GM23248 (cell line): ENCODE measurements at places on chromosomes 2 and 18. TPM values are rescaled to one million over a fixed set of nuclear protein-coding genes. Genes with fewer than 3 reads are reported as not detected.

DNA sequence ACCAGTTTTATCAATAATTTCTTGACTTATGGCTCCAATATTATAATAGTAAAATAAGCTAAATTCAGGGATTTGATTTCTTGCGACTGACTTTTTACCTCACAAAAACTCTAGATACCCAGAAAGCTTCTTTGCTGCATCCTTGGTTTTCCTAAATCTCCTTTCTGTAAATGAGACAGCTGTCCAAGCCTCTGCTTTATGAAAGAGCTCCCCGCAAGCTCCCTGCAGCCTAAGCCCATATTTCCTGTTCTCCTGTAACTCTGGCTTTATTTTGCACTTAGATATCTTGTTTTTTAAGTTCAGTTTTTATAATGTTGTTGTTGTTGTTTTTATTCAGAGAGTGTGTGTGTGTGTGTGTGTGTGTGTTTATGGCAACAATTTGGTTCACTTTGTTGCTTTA lies 361.7 kb upstream of the PKDCC start:
- no peak for DNase-seq

DNA sequence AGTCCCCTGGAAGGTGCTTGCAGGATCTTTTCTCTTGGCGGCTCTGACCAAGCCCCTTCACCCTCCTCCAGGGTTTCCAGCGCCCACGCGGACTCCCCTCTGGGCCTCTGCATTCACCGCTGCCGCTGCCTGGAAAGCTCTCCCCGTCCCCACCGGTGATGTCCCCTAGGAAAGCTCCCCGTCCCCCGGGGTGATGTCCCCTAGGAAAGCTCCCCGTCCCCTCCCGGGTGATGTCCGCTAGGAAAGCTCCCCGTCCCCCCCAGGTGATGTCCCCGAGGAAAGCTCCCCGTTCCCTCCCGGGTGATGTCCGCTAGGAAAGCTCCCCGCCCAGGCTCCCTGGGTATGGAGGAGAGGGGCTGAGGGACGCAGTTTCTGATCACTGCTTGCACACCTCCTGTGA lies 27.9 kb downstream of the ZAP70 start:
- DNase-seq = no peak

DNA sequence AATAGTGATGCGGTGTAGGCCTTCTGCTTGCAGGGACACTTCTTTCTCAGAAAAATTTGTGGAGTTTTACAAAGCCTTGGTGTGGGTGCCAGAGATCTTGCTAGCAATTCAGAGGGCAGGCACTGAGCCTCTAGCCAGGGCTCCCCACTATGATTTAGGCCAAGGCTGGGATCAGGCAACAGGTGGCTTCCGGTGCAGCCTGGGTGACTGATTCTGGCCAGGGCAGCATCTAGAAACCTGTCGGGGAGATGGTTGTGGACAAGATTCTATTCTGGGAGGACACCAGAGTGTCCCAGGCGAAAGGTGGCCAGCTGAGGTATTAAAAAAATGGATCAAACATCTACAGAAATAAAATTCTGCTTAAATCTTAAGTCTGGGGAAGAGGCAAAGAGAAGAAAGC lies 21.5 kb upstream of the TNP1 start:
- DNase-seq = no peak

The AKAIN1 gene
- not detected in 2 replicates for polyA plus RNA-seq

The SERPINB7 gene
- 12.5 and 13.8 TPM in 2 replicates for polyA plus RNA-seq

DNA sequence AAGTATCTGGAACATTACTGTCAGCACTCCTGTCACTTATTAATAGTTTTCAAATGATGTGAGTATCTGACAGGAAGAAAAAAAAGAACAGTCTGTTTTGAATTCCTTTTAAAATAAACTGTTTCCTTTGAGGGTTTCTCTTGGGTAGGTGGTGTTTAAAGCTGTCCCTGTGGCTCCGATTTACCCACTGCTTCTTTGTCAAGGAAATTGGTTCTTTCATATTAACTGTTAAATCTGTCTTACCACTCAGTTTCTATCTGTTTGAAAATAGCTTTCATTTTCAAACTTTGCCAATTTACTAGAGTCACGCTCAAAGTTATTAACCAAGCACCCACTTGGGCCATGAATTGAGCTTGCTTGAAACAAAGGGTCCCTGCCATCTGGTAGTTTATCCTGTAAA lies 614.6 kb upstream of the NXPH2 start:
- DNase-seq = no peak

The AMER3 gene
- polyA plus RNA-seq = not detected in 2 replicates

The OR6B2 gene
- not detected in 2 replicates for polyA plus RNA-seq

GRCh38 chr18:46677611-46678010 lies 20.6 kb upstream of the LOXHD1 start:
- DNase-seq = peak; percentile 55

- no peak for DNase-seq
Observed at GRCh38 chr2:114688241-114688640, 245.8 kb downstream of the DPP10 start.

GRCh38 chr2:62334440-62335058 lies 138.6 kb downstream of the B3GNT2 start:
- no peak for DNase-seq

DNA sequence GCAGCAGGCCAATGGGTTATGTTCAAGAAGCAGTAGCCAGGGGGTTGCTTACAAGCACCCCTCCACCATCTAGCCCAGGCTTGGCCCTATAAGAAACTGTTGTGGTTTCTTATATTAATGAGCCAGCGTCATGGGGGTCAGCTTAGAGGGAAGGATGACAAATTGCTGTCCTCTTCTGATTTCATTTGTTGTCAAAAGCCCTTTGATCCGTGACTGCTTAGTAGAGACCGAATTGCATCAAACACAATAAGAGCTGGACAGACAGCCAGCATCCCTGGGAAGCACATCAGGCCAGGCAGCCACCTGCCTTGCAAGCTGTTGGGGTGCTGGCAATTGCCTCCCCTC lies 206.6 kb upstream of the SETBP1 start:
- DNase-seq = no peak

DNA sequence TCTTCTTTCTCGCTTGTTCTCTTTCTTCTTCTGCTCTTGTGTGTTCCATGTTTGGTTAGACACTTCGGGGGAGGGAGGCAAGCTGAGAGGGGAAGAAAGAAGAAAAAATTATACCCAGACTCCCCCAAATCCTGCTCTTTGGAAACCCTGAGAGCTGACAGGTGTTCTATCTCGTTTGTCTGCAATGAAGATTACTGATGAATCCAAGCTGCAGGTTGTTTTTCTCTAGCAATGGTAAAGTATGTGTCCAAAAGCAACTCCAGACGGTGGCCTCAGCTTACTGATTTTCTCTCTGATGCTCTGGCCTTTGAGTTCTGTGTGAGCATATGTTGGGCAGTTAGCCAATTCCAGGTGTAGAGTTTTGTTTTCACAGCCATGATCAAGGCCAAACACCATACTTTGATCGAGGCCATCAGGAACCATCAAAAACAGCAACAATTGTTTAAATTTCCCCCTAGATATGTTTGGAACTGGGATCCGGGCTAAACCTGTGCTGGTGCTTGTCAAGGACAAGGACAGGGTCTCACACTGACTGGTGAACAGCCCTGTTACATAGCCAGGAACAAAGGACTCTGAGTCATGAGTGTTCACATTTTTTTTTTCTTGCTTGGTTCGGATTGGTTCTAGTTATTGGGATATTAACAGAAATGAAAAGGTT lies 142.0 kb downstream of the PRKCE start:
- no peak for DNase-seq

The LAPTM4A gene
- 752 and 760 TPM in 2 replicates for polyA plus RNA-seq

- DNase-seq = no peak
Observed at GRCh38 chr2:217866457-217866856, 136.3 kb downstream of the TNS1 start.

- DNase-seq = peak; percentile 87
Observed at GRCh38 chr2:46540496-46541331, 61.3 kb downstream of the TMEM247 start.

GRCh38 chr2:58215429-58215828 lies 25.7 kb downstream of the FANCL start:
- DNase-seq = no peak

GRCh38 chr2:45207101-45207500 lies 197.8 kb upstream of the SIX2 start:
- no peak for DNase-seq

GRCh38 chr2:216352653-216353270 lies 19.5 kb downstream of the MARCHF4 start:
- no peak for DNase-seq

The CHRND gene
- not detected in 2 replicates for polyA plus RNA-seq

The SERPINB10 gene
- polyA plus RNA-seq = not detected in 2 replicates

GRCh38 chr2:238512247-238512867 lies 85.6 kb downstream of the ASB1 start:
- DNase-seq = no peak

DNA sequence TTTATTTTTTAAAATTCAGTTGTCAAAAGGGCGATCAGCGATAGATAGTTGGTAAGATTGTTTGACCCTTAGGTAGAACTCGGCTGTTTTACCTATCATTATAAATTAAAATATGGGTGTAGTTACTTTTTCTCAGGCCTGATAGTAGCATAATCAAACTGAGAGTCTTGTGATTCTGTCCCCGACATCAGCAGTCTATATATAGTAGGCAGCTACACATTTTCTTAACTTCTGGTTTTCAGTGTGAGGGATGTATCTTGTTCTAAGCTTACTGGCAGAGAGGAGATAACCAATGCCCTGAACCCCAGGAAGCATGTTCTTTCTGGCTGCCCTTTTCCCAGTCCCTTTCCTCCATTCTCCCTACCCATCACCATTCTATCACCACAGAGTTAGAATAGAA lies 56.6 kb downstream of the XRCC5 start:
- DNase-seq = no peak

- no peak for DNase-seq
Observed at GRCh38 chr18:80167931-80168330, 58.9 kb downstream of the ADNP2 start.
